ENCODE measurements at places on chromosomes 2 and 18.

DNA sequence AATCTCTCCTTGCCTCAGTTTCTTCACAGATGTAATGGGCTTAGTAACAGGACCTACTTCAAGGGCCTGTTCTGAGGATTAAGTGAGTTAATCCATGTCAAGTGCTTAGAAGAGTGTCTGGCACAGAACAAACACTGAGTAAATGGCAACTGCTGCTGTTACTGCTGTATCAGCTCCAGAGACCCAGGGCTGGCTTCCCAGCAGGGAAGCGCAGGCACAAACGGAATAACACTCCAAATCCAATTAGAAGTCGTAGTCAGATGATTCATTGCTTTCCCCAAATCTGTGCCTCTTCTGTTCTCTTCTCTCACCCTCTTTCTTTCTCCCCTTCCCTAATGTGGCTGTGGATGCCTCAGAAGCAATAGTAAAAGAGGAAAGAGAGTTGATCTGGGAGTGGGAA is 101.1 kb upstream of the FZD7 start:
- no peak for DNase-seq

- no peak for DNase-seq
Measured at GRCh38 chr2:151765760-151766410, 31.6 kb upstream of the NEB start.

DNA sequence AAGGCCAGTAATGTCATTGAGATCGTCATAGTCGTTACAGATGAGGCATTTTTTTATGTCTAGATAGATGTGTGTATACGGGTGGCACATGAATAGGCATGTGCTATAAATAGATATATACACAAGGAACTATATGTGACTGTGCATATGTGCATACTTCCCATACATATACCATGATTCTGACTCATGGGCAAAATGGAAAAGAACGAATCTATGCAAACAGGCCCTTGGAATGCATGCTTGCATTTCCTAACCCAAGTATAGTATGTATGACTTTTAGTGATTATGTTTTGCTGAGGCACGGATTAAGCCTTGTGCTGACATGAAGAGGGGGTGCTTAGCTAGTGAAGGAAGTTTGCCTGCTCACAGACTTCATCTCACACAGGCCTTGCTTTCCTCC is 111.7 kb downstream of the BCL11A start:
- no peak for DNase-seq

GRCh38 chr2:45258311-45258710 is 249.1 kb upstream of the SIX2 start:
- DNase-seq = no peak

Measured in GOT3 (cell line).